ENCODE measurements at places on chromosomes 11 and 22.

- peak; percentile 70 for DNase-seq
Observed at GRCh38 chr11:34366522-34366921, 8.7 kb upstream of the ABTB2 start.

- no peak for DNase-seq
Observed at GRCh38 chr11:117923773-117924172, 5.4 kb downstream of the TMPRSS13 start.

DNA sequence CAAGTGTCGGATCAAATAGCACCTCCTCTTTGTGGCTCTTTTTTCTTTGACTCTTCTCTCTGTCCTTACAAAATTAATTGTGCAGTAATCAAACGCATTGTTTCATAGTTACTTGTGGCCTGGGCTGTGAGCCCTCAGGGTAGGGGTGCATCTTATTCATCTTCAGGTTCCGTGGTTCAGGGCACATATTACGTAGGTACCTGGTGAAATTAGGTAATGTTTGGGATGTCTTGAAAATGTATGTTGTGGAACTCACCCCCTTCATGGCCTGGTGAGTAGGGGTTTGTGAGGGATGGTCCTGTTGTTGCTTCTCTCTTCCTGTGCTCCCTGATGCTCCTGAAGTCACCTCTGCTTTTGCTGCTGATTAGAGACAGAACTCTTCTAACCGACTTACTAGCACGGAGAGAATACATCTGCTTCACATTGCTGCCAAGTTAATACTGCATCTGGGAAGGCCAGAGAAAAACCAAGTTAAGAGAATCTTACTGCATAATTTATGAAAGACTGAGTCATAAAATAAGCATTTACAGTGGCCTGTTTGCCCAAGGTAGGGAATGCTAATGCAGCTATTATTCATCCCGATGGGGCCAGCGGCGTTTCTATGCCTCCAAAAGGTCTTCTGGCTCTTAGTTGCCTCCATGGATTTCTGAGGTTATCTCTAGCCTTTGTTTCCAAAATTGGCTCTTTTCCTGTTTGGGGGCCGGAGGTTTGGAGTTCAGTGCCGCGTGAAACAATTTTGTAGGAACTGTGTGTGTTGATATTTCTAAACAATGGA, 66.9 kb downstream of the TBC1D22A start:
- DNase-seq, result peak; percentile 89

DNA sequence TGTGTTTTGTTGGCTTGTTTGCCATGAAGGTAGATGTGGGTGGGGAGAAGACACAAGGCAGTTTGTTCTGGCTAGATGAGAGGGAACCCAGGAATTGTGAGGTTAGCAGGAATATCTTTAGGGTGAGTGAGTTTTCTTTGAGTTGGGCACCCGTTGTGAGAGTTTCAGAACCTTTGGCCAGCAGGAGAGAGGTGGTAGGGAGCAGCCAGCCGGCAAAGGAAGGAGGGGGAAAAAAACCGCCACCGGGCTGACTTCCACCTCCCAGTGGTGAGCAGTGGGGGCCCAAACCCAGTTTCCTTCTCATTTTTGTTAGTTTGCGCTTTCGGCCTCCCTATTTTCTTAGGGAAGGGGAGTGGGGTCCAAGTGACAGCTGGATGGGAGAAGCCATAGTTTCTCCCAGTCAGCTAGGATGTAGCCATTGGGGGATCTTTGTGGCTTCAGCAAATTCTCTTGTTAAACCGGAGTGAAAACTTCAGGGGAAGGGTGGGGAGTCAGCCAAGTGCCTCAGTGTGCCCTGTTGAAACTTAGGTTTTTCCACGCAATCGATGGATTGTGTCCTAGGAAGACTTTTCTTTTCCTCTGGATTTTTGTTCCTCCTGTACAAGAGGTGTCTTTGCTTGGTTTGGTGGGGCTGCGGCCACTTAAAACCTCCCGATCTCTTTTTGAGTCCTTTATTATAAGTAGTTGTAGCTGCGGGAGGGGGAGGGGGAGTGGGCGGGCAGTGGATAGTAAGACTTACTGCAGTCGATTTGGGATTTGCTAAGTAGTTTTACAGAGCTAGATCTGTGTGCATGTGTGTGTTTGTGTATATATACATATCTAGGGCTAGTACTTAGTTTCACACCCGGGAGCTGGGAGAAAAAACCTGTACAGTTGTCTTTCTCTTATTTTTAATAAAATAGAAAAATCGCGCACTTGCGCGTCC, 1.1 kb upstream of the GCAT start:
- peak; percentile 49 for DNase-seq

- no peak for DNase-seq
Observed at GRCh38 chr11:5967708-5968107, 586 bp downstream of the OR56A5 start.

GRCh38 chr22:40654522-40655167, 18.1 kb upstream of the MRTFA start:
- DNase-seq, result peak; percentile 27

- DNase-seq, result peak; percentile 13
Observed at GRCh38 chr11:353179-353873, 16.0 kb upstream of the B4GALNT4 start.

DNA sequence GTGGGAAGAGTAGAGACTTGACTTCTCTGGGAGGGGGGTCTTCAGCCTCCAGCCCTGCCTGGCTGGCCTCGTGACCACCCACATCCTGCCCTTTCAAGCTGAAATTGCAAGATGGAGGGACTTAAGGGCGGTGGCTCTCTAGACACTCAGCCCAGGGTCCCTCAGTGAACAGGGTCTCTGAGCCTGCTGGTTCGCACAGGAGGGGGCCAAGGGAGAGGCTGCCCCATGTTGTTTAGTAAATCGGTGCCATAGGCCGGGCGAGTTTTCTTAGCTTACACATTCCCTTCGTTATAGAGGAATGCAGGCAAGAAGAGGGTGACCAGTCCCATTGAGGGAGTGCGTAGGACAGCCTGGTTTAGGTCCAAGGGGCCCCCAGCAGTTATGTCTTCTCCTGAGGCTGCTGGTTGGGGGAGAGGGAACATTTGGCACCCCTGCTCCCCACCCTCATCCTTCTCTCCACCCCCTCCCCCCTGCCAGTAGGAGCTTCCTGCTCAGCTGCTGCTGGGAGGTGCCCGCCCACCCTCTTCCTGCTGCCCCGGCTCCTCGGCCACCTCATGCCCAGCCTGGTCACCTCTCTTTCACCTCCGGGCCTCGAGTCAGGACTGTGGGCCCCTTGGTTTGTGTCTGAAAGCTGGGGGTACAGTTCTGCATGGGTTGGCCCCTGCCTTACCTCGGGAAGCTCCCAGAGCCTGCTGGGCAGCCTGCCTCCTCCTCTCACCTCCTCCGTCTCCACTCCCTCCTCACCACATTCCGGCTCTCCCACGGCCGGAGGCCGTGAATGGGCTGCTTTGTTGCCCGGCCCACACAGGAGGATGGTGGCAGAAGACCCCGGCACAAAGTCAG, 3.9 kb downstream of the FRMD8 start:
- no peak for DNase-seq

DNA sequence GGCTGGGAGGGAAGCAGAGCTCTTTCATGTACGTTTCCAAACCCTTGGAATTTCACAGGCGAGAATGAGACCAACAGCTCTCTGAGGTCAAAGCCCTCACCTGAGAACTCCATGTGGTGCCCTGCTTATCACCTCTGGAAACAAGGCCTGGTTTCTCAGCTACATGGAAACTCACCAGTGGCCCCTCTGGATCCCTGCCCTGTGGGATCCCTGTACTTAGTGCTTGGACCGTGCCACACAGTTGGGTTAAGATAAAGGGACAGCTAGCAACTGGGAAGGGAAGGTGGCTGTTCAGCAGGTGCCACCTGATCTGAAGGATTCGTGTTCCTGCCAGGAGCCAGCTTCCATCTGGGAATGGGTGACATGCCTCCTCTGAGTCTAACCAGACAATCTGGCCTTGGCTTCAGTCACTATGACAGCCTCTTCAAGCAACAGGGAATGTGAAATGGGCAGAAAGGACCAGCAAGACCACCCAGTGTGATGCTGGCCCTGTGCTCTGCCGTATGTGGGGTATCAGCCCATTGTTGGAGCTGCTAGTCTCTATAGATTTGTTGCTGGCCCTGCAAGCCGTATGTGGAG, 54.3 kb upstream of the BID start:
- no peak for DNase-seq

GRCh38 chr11:110153474-110153873, 60.3 kb downstream of the ZC3H12C start:
- no peak for DNase-seq

- DNase-seq, result no peak
Observed at GRCh38 chr11:79897896-79898295, 457.1 kb upstream of the TENM4 start.

DNA sequence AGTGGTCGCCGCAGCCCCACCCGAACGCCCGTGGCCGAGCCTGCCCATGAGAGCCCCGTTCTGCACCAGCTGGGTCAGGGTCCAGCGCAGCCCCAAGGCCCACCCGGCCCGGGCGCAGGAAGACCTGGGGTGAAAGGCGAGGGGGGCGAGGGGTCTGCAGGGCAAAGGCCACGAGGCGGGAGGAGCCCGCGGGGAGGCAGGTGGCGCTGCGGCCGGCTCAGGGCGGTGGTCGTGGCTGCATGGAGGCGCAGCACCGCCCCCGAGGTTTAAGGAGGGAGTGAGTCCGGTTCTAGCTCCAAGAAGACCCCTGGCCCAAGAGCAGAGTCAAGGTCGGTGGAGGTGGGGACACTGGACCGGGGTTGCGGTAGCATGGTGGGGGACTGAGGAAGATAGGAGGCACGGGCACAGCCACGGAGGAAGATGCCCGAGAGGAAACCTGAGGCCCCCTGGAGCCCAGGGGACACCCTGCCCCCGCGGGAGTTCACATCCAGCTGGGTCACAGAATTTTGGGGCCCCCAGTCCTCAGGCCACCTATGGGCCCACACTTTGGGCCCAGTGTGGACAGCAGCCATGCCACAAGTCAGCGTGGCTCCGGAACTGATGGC, 514 bp upstream of the HDAC10 start:
- DNase-seq, result no peak

DNA sequence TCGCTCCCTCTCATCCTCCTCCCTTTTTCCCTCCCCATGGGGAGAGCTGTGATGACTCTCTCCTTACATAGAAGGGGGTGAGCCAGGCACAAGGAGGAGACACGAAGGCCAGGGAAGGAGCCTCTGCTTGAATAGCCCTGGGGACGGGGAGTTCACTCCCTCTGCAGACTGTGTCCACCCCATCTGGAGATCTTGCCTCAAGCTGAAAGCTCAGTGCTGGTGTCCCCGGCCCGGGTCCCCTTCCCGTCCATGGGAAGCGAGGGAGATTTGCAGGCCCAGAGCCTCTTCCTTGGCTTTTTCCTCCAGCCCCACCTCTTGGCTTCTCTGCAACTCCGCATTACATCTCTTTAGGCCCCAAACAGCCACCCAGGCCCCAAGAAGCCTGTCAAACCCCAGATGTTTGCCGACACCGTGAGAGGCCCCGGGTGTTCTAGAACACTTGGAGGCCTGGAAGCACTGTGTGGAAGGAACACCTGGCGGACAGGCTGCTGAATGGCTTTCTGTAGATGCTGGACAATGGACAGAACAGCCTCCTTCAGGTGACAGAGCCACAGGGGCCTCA, 32.3 kb downstream of the LINC01488 start:
- DNase-seq, result no peak

- DNase-seq, result no peak
Observed at GRCh38 chr11:66459138-66459778, 7.4 kb upstream of the PELI3 start.

DNA sequence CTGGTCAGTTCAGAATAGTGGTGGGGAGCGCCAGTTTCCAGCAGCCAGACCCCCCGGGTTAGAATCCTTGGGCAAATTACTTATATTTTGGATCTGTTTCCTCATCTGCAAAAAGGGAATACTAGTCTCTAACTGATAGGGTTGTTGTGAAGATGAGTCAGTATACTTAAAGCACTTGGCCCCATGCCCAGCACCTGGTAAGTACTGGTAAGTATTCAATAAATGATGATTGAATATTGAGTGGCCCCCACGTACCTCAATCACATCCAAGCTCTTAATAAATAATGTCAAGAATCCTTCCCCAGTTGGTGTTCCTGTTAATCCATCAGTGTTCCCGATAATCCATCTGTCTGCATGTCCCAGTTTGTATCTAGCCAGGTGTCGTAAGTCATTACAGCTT, 12.1 kb downstream of the ACP2 start:
- peak; percentile 52 for DNase-seq

DNA sequence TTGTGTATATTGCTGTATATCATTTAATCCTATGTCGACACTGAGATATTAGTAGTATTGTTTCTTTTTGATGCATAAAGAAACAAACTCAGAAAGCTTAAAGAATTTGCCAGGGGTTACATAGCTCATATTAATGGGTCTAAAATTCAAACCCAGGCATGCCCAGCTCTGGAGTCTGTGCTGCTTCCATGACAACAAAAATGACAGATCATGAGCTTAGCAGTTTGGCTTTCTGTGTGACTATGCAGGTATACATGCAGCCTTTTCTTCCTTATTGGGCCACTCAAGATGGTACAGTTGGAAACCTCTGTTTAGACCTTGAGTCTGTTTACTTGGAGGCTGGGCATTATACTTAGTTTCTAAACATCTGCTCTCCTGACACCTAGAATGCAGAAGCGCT, 220.5 kb upstream of the TENM4 start:
- DNase-seq, result no peak

DNA sequence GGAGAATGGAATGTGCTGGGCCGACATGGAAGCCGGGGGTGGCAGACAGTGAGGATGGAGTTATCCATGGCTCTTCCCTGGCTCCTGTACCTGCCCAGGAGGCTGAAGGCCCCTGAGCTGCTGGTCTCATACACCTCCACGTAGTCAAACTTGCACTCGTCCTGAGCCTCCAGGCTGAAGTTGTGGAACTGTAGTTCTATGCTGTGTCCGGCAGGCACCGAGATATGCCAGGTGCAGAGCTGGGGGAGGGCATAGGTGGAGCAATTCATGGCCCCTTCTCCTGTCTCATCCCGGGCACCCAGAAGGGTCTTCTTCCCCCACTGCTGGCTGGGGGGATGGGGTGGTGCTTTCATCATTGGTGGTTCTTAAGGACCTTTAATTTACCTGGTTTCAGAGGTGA, 2.8 kb downstream of the MFRP start:
- no peak for DNase-seq

GRCh38 chr11:115642660-115643059, 138.4 kb upstream of the CADM1 start:
- no peak for DNase-seq

GRCh38 chr11:71237853-71238252, 14.5 kb downstream of the SHANK2 start:
- no peak for DNase-seq

- DNase-seq, result no peak
Observed at GRCh38 chr11:108393046-108393445, 74.3 kb downstream of the C11orf65 start.

Measured in PC-3 (cell line).